ENCODE measurements at places on chromosomes 2 and 18.

GRCh38 chr2:1340141-1340512 lies 73.1 kb upstream of the TPO start:
- DNase-seq = no peak

DNA sequence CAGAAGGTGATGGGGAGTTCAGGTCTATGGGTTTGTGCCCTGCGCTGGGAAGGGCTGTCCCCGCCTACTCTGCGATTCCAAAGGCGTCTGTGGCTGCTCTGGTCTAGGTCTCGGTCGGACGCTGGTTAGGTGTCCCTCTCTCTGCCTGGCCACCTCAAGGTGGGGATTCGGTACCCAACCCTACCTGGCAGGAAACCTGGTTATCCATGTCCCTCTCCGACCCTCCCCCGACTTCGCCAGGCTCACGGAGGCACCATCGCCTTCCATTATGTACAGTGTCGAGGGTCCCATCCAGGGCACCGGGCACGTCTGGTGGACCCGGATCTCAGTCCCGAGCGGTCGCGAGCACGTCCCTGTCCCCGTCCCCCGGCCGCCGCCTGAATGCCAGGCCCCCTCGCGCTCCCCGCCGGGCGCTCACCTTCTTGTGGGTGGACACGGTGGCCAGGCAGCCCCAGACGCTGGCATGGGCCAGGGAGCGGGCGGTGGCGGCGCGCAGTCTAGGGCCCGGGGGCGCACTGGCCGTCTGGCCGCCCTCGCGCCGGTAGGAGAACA lies 628 bp downstream of the CREG2 start:
- DNase-seq = no peak

DNA sequence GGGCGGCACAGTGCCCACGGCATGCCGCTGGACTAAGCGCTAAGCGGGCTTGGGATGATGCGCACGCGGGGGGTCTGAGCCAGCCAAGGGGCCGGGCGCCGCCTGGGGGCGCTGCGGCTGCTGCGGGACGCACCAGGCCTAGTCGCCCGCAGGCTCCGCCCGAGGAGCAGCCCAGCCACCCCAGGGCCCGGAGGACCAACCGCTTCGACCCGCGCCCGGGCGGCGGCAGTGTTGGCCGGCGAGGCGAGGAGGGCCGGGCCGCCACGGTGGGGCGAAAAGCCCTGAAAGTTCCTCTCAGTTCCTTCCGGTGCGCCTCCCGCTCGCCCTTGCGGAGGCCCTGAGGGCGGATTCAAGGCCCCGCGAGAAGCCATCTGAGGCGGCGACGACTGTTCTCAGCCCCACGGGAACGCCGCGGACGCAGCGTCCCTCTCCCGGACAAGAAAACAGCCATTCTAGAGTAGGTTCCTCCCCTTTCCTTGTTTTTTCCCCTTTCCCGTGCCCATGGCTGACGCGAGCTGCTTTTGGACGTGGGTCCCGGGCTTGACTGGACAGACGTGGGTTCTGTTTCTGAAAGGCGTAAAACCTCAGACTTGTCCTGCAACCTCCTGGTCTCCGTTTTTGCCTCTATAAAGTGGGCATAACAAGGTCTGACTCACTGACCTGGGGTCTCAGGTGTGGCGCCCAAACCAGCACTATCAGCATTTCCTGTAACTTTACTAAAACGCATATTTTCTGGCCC lies at the start of gene ANKAR:
TSS of gene ANKAR (plus strand) at position 297 of the 739 bp plus-strand sequence. CDS start 1,821 bp downstream, outside the sequence.
- peak; percentile 69 for DNase-seq

DNA sequence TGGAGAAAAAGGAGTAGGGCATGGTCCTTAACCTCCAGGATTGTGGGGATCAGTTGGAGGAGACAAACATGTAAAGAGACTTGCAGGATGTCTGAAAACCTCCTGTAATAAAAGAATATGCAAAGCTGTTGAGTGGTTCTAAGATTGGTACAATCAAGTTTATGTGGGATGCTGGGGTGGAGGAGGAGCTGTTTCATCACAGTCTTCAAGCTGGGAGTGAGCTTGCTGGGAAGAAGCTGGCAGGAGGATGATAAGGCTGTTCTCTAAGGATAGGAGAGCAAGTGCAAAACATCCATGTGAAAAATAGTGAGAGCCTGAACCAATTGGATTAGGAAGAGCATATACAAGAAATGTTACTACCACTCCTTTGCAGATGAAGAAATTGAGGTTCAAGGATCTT lies 161.9 kb upstream of the CRIM1 start:
- DNase-seq = no peak

DNA sequence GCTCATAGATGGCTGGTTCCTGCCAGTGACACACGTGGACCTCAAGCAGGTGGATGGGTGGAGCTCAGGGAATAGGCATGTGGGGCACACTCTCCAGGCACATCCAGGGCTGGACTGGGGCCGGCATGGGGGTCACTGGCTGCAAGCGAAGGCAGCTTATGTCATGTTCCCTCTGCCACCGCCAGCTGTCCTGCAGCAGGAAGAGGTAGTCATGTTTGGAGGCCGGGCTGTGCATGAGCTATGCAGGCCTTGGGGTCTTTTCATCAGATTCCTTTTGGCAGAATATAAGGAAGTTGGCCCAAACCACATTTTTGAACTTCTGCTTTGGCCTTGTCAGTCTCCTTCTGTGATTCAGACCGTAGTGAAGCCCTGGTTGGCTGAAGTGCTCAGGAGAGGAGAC lies 61.5 kb downstream of the AGAP1 start:
- DNase-seq = no peak

DNA sequence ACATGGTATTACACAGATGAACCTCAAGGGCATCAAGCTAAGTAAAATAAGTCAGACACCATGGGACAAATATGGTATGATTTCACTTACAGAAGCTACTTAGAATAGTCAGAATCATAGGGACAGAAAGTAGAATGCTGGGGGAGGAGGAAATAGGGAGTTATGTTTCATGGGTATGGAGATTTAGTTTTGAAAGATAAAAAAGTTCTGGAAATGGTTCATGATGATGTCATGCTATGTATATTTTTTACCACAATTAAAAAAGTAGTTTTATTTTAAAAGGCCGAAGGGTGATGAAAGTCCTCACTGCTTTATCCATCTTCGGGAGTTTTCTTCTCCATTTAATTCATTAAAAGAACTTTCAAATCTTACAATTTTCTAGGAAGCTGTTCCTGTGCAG lies 181.9 kb downstream of the CALCRL start:
- DNase-seq = no peak

DNA sequence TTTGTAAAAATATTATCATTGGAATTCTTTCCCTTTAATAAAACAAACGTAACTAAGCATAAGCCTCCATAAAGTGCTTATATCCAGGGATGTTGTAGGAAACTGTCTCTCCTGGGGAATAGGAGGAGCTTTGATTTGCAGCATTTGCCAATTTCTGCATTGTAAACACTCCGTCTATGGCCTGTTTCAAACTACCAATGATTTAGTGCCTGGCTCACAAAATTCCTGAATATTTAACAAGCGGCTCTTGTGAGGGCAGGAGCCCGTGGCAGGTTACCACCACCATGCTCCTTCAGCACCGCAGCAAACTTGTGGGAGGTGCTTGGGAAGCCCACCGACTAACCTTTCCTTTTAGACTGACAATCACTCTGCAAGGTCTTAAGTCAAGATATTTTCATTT lies 520.3 kb downstream of the SOX11 start:
- no peak for DNase-seq

DNA sequence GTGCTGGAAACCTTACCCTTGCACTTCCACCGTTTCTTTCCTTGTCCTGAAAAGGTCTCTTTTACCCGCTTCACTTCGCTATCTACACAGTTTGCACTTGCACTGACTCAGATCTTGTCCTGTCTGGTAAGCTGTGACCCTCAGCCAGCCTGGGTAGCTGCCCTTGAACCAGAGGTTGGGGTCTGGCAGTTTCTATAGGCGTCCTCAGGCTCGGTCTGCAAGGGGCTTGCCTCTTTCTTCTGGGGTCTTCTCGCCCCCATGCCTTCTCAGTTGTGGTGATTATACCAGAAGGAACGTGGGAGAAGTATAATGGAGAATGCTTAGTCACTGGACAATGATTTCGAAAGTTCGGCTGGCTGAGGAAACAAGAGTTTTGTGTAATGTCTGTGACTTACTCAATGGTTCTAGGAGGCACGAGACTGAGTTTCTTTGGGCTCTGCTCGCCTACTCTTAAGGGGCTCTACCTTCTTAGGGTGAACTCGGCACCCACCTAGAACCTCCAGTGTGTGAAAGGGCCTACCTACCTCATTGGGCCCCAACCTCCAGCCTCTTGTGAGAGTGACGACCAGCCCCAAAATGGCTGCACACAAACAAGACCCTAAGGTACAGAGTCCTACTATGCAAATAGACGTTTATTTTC lies 6.9 kb upstream of the STAT1 start:
- DNase-seq = no peak

DNA sequence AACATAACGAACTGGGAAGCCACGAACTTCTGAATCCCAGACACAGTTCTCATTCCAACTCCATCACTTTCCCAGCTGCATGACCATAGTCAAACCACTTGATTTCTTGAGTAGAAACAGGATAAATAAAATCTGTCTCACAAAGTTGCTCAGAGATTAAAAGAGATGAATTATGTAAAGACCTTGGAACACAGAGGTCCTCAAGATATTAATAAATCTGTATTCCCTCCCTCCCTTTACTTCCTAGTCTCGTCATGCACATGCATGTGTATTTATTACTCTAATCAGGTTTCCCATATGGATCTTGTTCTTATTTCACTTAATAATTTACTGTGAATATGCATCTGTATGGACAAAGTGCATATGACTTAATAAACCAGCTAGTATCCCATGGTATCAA lies 21.1 kb upstream of the CSRNP3 start:
- no peak for DNase-seq

DNA sequence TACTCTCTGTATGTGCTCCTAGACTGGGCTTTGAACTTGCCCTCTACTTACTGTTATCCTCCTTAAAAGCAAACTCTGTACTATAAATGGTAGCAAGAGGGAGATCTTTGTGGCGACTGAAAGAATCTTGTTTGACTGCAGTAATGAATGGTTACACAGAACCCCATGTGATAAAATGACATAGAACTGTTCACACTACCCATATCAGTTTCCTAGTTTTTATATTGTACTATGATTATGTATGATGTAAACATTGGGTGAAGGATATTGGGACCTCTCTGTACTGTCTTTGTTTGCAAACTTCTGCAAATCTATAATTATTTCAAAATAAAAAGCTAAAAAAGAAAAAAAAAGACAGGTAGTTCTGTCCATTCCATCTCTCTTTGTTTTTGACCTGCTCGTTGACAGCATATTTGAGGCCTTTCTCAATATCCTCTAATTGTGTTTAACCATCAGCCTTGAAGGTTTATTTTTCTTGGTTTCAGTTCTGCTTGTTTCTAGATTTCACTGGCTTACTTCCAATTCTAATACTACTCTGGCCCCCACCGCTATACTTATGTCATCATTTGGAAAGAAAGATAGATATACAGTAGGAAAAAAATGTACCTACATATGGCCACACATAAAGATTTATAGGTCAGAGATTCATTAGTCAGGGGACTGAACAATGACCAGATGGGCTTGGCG lies 79.2 kb upstream of the MYO3B start:
- no peak for DNase-seq

GRCh38 chr2:157290525-157290924 lies 33.0 kb downstream of the GALNT5 start:
- DNase-seq = no peak

DNA sequence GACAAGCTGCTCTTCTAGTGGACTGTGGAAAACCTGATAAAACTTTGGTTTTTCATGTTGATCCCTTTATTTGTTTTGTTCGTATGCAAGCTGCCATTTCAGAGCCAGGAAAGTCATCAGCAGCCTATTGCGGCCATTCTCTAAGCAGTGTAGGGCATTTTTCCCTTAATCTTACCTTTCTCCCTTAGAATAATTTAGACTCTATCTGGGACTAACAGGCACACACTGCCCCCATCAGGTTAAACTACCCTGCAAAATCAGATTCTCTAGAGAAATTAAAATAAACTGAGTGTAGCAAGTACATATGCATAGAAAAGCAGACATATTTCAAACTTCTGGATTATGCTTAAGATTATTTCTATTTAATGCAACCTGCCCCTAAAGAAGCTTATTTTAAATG lies 347.5 kb downstream of the METTL4 start:
- peak; percentile 43 for DNase-seq

- DNase-seq = no peak
Observed at GRCh38 chr18:27847412-27847811, 329.5 kb downstream of the CDH2 start.

DNA sequence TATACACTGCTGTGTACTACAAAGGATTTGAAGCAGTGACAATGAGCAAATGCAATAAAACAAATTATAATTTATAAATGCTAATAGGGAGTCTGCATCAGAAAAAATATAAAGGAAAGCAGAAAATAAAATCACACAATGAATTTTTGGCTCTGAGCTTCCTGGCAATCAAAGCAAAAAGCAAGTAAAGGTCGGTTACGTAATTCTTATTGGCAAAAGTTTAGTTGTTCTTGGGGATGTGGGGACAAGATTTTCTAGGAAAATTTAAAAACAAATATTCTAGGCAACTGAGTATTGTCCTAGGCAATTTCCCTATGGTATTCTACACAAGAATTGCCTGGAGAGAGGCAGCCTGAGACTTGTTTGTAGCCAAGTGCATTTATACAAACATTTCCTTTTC lies 1.8 kb downstream of the ORC2 start:
- DNase-seq = no peak

DNA sequence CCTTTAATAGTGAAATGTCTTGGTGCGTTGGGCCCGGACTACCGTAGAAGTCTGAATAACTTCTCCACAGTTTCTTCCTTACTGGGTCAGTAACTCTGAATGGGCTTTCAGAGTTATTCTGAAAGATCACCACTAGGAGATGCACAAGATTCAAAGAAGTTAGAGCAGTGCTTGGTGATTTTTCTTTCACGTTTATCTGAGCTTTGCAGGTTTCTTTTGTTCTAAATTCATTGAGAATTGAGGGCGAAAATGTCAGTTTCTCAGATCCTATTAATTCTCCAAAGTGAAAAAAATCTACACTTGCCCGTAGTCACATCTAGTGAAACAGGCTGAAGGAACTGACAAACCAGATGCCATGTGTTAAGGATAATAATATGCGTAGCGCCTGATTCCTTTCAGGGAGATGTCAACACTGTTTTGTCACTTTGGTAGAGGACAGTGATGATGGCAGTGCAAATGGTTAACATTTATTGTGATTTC lies 70.1 kb downstream of the QPCT start:
- DNase-seq = peak; percentile 70

GRCh38 chr18:48850822-48851598 lies 99.8 kb downstream of the SMAD7 start:
- no peak for DNase-seq

DNA sequence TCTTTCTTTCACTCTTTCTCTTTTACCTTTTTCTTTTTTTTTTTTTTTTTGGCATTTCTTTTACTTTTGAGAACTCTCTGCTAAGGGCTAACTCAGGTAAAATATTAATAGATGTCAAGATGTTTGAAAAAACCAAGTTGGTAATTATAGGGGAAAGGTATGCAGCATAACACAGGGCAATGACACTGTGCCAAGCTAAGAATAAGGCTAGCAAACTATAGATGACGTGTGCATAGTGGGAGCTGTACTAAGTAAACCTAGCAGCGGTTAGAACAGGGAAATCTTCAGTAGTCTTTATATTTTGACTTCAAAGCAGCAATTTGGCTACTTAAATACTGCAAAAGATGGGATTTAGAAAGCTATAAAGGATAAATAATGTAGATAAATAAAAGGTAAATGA lies 415.4 kb upstream of the RGPD4 start:
- DNase-seq = no peak
